Posterior vena cava (tissue), 2 donors: ENCODE measurements at places on chromosomes 2 and 18. TPM values are rescaled to one million over a fixed set of nuclear protein-coding genes. Genes with fewer than 3 reads are reported as not detected.

UGT1A8 gene
- not detected for total RNA-seq

CCDC121 gene
- 3.3 TPM for total RNA-seq

TEKT4 gene
- total RNA-seq: not detected

CTAGE1 gene
- total RNA-seq: not detected

GALNT5 gene
- 0.19 TPM for total RNA-seq

SYT4 gene
- not detected for total RNA-seq

CMPK2 gene
- total RNA-seq: 4.9 TPM
